ENCODE measurements at places on chromosomes 11 and 22.

GRCh38 chr11:127966821-127967220 lies 620.5 kb downstream of the ETS1 start:
- no peak overlapping the region for H3K27ac ChIP-seq
- DNase-seq = no peak
- no peaks in the 10 kb centered on the region for H3K36me3 ChIP-seq
- H3K4me1 ChIP-seq = no peaks in the 10 kb centered on the region

GRCh38 chr11:74462009-74462408 lies 5.3 kb downstream of the KCNE3 start:
- no peaks in the 10 kb centered on the region for H3K36me3 ChIP-seq
- H3K27me3 ChIP-seq = peaks cover 23% of the 10 kb centered on the region
- no peak for DNase-seq
- no peak overlapping the region for H3K27ac ChIP-seq

DNA sequence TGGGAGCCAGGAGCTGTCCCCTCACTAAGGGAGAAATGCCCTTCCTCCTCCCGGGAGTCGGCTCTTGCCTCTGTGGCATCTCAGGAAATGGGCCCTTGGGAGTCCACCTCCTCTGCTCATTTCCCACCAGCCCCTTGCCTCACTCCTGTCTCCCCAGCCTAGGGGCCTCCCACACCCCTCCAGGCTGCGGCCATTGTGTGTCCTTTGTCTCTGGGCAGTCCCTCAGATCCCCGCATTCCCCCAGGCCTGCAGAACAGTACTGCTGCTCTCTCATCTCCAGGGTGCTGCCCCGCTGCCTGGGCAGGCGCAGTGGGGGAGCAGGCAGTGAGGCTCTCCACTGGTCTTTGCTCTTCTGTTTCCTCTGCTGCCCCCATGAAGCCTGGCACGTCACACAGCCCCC lies 25.0 kb downstream of the ADA2 start:
- no peaks in the 10 kb centered on the region for H3K36me3 ChIP-seq
- no peak overlapping the region for H3K27ac ChIP-seq
- H3K4me1 ChIP-seq = peaks cover 9% of the 10 kb centered on the region

GRCh38 chr11:122354025-122354697 lies 238.1 kb upstream of the BLID start:
- H3K36me3 ChIP-seq = no peaks in the 10 kb centered on the region
- DNase-seq = no peak
- no peaks in the 10 kb centered on the region for H3K4me1 ChIP-seq
- H3K27me3 ChIP-seq = no peaks in the 10 kb centered on the region

GRCh38 chr11:27401833-27402316 lies 38.9 kb upstream of the CCDC34 start:
- H3K4me1 ChIP-seq = no peaks in the 10 kb centered on the region
- no peak overlapping the region for H3K4me3 ChIP-seq
- DNase-seq = no peak
- no peaks in the 10 kb centered on the region for H3K27me3 ChIP-seq
- no peaks in the 10 kb centered on the region for H3K36me3 ChIP-seq

DNA sequence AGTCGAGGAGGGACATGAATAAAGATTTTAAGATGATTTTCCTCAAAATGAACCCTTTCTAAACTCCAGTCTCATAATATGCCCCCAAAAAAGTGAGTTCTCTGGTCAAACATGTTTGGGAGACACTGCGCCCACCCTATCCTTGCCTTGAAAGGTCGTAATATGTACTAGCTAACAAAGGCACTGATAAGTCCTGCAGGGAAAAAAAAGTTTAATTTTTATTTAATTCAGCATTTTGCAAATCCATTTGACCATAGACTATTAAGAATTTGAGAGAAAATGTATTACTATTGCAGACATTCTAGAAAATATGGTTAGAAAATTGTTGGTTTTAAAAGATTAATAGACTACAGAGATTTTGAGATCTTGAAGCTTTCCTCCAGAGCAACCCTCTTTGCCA lies 120.6 kb upstream of the ASPHD2 start:
- no peaks in the 10 kb centered on the region for H3K36me3 ChIP-seq
- no peak for DNase-seq
- H3K27me3 ChIP-seq = no peaks in the 10 kb centered on the region
- no peaks in the 10 kb centered on the region for H3K4me1 ChIP-seq
- H3K4me3 ChIP-seq = no peak overlapping the region

DNA sequence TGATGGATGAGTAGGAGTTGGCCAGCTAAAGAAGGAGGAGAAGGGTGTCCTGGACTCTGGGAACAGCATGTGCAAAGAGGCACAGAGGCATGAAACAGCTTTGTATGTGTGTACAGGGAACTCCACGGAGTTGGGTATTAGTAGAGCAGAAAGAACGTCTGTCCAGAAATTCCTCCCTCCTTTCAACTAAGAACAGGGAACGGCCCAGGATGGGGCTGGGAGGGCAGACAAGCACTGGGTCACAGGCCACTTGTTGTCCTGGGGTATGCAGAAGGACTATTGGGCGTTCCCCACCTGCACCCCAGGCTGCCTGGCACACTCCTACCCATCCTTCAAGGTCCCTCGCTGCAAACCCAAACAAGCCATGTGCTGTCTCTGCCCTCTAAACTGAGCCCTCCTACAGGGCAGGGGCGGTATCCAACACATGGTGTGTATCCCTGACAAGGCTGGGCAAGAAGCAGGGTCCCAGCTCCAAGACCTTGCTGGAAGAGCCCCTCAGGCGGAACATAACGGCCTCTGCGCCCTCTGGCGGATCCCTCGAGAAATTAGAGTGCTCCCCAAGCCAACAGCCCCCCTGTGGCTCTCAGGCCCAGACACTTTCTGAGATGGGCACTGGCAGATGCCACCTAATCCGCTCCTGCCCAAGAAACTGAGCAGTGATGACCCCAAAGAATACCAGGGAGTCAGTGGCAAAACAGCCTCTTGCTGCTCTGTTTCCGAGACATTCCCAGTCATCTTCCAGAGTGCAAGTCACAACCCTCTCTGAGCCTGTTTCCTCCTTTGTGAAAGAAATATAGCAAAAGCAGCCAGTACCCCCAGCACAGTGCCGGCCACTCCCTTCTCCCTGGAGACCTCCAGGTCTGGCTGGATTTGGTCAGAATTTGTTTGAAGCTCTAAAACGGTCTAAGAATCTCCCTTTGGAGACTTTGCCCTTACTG lies 1.6 kb upstream of the ELFN2 start:
- H3K4me1 ChIP-seq = peaks cover 24% of the 10 kb centered on the region
- H3K36me3 ChIP-seq = no peaks in the 10 kb centered on the region
- no peaks in the 10 kb centered on the region for H3K27me3 ChIP-seq

DNA sequence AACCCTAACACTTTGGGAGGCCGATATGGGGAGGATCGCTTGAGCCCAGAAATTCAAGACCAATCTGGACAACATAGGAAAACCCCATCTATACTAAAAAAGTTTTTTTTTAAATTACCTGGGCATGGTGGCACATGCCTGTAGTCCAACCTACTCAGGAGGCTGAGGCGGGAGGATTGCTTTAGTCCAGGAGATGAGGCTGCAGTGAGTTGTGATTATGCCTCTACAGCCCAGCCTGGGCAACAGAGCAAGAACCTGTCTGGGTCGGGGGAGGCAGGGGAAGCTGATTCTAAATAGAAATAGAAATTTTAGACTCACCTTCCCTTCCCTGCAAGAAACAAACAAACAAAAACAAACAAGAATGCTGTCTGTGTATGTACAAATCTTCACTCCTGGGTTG lies 52.9 kb upstream of the PRODH start:
- H3K4me1 ChIP-seq = no peaks in the 10 kb centered on the region
- DNase-seq = no peak
- no peak overlapping the region for H3K4me3 ChIP-seq
- no peaks in the 10 kb centered on the region for H3K36me3 ChIP-seq
- no peaks in the 10 kb centered on the region for H3K27me3 ChIP-seq
- no peak overlapping the region for H3K27ac ChIP-seq

GRCh38 chr22:44246615-44247326 lies 66.0 kb downstream of the SHISAL1 start:
- H3K27ac ChIP-seq = no peak overlapping the region
- H3K36me3 ChIP-seq = no peaks in the 10 kb centered on the region
- H3K4me1 ChIP-seq = no peaks in the 10 kb centered on the region
- H3K4me3 ChIP-seq = no peak overlapping the region
- DNase-seq = no peak

DNA sequence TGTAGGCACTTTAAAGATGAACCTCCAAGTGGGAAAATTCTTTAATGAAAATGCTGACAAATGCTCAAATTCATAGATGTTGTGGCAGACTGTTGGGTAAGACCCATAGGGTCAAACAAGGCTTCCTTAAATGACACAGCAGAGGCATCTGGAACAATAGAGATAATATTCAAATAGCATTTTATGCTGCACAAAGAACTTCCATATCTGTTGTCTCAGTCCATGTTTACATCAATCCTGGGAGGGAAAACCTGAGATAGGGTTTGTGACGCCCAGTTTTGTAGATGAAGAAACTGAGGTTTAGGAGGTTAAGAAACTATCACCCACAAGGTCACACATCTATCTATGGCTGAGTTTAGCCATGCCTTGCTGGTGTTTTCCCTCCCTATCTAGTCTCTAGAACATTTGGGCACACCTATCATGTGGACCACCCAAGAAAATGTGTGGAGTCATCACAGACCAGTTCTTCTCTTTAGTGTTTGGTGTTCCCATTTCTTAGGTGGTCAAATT lies 106.4 kb downstream of the EHF start:
- DNase-seq = no peak
- no peaks in the 10 kb centered on the region for H3K4me1 ChIP-seq
- H3K27ac ChIP-seq = no peak overlapping the region
- no peak overlapping the region for H3K4me3 ChIP-seq

DNA sequence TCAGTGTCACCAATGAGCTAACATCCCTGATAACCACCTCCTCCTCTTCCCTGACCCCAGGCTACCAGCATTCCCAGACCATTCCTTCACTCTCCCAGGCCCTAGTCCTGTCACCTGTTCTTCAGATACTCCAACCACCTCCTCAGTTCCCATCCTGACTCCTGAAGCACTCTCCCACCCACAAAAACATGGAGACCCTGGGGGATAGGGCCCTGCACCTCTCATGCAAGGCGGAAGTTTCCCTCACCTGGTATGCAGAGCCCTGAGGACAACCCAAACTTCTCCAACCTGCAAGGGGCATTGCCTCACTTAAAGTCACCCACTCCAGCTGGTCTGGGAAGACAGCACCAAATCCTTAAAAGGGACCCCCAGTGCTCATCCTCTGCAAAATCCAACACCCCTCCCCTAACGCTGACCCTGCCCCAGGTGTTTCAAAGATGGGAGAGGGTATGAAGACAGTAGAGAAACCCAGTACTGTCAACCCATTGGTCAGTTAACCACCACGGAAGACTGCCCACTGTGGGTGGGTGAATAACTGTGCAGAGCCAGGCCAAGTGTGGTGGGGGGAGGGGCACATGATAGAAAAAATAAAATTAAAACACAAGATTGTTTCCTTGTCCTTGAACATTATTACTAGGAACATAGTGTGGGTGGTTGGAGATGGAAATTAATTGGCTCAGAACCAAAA lies 1.4 kb downstream of the TNKS1BP1 start:
- no peaks in the 10 kb centered on the region for H3K27me3 ChIP-seq
- H3K4me1 ChIP-seq = peaks cover 37% of the 10 kb centered on the region
- H3K36me3 ChIP-seq = peaks cover 26% of the 10 kb centered on the region
- H3K4me3 ChIP-seq = peak overlapping the region; percentile 86
- peak; percentile 8 for DNase-seq

- H3K27ac ChIP-seq = no peak overlapping the region
- no peak overlapping the region for H3K4me3 ChIP-seq
- DNase-seq = no peak
- no peaks in the 10 kb centered on the region for H3K4me1 ChIP-seq
Observed at GRCh38 chr22:40567106-40567505, 69.4 kb downstream of the MRTFA start.

DNA sequence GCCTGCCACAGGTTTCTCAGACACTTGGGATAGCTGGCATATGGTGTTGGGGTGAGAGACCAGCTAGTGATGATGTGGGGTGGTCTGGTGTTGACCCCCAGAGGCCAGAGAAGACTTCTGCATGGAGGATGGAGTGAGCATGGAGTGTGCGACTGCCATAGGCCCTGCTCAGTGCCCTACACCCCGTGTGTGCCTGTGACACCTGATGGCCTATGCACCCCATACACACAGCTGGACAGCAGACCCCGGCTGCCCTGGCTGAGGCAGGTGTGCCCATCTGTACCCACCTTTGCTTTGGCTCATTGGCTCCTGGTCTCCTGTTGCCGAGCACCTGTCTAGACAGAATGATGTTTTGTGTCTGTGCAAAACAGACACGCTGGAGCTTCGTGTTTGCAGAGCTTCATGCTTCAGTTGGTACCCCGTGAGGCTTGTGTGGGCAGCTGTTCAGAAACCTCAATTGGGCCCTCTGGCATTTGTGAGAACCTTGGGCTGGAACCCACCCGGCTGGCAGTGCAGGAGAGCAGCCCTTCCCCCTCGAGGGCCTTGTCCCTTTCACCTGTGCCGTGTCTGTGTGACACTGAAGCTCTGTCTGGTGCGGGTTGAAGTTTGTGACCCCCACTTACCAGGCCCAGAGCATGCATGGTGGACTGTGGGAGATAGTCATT lies 27.6 kb downstream of the BCR start:
- peaks cover 10% of the 10 kb centered on the region for H3K4me1 ChIP-seq
- no peak for DNase-seq
- H3K4me3 ChIP-seq = no peak overlapping the region

- H3K27ac ChIP-seq = no peak overlapping the region
- DNase-seq = no peak
Observed at GRCh38 chr22:20571078-20571503, 63.7 kb downstream of the MED15 start.

DNA sequence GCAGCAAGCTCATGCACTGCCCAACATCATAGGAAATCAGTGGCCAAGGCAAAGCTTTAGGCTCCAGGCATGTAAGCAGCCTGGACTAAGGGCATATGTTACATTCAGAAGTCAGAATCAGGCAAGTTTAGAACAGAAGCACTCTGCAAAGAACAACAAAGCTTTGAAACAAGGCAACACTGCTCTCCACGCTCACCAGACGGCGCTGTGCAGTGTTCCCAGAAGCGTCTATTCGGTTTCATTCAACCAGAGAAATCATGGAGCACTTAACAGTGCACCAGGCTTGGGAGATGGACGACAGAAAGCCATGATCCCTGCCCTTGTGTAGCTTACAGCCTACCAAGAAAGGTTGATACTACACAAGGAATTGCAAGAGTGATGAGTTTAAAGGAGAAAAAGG lies 555.8 kb downstream of the BUD13 start:
- no peaks in the 10 kb centered on the region for H3K27me3 ChIP-seq
- H3K4me3 ChIP-seq = no peak overlapping the region
- H3K27ac ChIP-seq = no peak overlapping the region
- H3K36me3 ChIP-seq = no peaks in the 10 kb centered on the region
- DNase-seq = peak; percentile 57

DNA sequence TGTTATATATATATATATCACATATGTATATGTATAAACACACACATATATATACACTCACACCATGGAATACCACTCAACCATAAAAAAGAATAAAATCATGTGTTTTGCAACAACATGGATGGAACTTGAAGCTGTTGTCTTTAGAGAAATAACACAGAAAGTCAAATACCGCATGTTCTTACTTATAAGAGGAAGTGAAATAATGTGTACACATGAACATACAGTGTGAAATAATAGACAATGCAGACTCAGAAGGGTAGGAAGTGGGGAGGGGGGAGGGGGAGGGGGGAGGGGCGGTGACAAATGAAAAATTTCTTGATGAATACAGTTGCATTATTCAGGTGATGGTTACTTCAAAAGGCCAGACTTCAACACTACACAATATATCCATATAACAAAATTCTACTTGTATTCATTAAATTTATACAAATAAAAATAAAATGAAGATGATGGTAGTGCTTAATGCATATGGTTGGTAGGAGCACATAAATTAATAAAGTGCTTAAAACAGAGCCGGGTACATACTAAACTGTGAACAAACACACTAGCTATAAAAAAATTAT lies 5.8 kb upstream of the OR5B2 start:
- H3K36me3 ChIP-seq = no peaks in the 10 kb centered on the region
- no peak for DNase-seq
- H3K4me1 ChIP-seq = no peaks in the 10 kb centered on the region
- H3K27ac ChIP-seq = no peak overlapping the region

Data from endothelial cell of umbilical vein (primary cell).